ENCODE measurements at places on chromosomes 6 and 20.
A peak's percentile ranks its signal among the peaks of the same experiment; 100 is the strongest.

- DNase-seq, result no peak
These were observed 27.9 kb upstream of the SIRPG start for GRCh38 chr20:1685304-1686052.

GRCh38 chr20:44028868-44029847 is 114.5 kb downstream of the TOX2 start:
- no peak for DNase-seq

GRCh38 chr20:58028123-58028522 is 200.3 kb downstream of the ANKRD60 start:
- DNase-seq, result no peak

- DNase-seq, result peak; percentile 17
These were observed 52.9 kb upstream of the MLN start for GRCh38 chr6:33856655-33857054.

- no peak for DNase-seq
These were observed 36.9 kb downstream of the LBP start for GRCh38 chr20:38383147-38383546.

DNA sequence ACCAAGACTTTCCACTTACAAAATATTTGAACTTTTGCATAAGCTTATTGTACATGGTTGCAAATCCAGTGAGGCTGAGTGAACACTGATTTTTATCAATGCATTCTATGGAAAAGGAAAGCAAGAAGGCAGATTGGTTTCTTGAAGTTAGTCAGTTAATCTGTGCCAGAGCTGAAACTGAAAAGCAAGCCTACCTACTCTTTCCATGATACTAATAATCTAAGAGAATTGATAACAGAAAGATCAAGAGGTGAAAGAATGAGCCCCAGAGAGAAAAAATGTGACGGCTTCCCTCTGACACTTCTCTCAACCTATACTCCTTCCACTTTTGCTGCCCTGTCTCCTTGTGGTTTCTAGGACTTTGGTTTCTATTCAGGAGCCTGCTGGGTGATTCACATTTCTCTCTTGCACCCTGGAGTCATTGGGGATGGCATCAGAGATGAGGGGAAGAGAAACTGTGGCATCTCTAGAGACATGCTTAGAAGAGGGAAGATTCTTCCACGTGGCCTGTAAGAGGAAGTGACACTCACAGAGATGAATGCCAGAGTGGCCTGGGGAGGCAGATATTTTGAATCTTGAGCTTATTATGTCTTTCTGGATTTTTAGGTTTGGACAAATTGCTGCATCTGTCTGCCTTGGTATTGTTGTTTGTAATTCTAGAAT is 158.6 kb upstream of the RIMS1 start:
- DNase-seq, result no peak

DNA sequence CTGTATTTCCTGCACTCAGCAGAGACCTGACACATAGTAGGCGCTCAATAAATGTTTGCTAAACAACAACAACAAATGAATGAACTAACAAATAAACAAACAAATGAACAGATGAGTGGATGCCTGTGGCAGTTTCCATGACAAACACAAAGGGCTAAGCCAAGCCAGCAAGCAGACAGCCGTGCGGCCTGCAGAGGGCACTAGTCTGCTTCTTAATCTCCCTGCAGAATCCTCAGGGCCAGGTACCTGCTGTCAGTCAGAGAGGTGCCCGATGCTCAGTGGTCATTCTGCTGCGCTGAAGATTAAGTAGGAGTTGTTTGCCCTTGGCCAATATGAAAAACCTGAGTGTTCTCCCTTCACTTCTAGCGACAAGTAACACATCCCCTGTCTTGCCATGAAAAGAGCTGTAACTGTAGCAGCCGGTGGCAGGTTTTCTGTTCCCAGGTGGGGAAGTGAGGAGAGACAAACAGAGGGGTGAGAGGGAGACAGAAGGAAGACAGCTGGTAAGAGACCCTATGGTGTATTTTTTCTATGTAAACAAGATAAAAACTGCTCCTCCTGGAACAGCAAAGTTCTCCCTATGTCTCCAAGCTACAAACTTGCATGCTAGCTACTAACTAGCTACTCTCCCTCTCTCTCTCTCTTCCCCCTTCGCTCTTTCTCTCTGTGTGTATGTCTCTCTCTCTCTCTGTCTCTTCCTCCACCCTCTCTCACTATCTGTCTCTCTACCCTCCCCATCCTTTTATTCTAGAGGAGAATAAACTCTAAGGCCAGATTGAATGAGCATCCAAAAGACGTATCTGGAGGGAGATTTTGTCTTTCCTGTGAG is at the start of gene MC3R:
TSS of gene MC3R (plus strand) at position 779 of the 829 bp plus-strand sequence. CDS start 112 bp downstream, outside the sequence.
- DNase-seq, result peak; percentile 29

Data from stimulated activated CD4-positive, alpha-beta T cell treated with anti-CD3 and anti-CD28 coated beads, Interleukin-12 subunit alpha, Interleukin-12 subunit beta, amount 100 ng/mL, for 24 hours (primary cell).